ENCODE measurements at places on chromosomes 7 and 10.

DNA sequence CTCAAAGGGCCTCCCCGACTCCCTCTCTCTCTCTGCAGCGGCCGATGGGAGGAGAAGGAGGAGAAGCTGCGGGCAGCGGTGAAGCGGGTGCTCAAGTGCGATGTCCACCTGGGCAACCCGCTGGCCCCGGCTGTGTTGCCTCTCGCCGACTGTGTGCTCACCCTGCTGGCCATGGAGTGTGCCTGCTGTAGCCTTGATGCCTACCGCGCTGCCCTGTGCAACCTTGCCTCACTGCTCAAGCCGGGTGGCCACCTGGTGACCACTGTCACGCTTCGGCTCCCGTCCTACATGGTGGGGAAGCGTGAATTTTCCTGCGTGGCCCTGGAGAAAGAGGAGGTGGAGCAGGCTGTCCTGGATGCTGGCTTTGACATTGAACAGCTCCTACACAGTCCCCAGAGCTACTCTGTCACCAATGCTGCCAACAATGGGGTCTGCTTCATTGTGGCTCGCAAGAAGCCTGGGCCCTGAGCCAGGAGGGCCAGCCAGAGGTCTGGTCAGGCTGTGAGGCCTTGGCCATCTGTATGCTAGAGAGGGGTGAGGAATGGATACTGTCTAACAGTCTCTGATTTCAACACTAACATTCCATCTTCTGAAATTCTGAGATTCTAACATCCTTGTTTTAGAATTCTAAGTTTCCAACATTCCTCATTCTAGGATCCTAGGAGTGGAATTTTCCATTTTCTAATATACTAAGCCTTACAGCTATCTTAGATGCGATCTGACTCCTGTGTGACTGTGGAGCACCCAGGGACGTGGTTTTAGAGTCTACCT, 3.6 kb downstream of the INMT start:
- DNase-seq: no peak

DNA sequence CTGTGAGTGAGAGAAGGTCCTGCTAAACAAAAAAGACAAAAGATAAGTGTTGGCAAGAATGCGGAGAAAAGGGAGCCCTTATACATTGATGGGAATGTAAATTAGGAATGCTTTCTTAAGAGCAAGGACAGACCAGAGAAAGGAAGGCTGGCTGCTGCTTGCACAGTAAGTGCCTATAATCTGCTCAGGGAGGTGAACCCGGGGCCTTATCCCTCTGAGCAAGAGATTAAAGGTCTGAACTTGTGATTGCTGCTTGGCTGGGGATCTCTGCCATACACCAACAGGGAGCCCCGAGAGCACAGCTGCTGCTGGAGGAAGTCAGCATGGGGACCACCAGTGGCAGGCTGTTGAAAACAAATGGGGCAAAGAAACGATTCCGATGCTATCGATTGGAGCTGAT, 32.0 kb upstream of the CRTAC1 start:
- DNase-seq: no peak

DNA sequence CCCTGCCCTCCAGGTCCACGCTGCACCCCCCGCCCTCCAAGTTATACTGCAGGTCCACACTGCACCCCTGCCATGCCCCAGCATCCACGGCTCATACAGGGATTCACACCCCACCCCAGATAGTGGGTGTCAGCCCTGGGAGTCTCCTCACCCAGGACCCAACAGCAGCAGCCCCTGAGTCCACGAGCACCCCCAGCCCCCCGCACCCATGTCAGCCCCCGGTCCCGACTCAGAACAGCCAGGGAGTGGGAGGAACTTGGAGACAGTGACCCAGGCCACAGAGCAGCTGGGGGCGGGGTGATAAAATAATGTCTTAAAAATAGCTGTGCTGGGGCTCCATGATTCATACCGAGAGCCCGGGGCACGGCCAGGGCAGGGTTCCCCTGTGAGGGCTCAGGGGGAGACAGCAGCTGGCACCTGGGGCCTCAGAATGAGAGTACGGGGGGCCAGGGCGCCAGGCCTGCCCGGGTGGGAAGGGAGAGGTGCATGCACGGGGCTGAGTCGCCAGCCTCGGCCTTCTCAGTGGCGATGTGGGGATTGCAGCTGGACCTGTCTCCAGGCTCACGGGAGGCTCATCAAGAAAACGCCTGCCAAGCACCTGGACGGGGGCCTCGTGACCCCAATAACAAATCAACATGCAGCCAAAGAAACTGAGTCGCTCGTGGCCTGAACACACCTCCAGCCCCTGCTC, 29.8 kb downstream of the ADAP1 start:
- DNase-seq: no peak

DNA sequence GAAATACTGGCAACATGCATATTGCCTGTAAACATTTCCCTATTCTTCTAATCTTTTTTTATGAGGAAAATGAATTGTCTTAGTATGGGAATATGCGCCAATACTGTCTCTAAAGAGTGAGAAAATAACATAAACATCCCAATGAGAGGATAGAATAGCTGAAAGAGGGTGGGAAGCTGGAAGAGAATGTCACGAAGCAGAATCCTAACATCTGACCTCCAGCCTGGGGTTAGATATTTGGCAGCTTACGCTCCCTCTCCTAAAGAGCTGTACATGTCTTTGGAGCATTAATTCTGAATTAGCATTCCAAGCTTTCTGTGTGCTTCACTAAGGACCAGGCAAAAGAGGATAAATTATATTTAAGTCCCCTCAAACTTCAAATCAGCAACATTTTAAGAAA, 31.6 kb upstream of the SLC16A12 start:
- no peak for DNase-seq

DNA sequence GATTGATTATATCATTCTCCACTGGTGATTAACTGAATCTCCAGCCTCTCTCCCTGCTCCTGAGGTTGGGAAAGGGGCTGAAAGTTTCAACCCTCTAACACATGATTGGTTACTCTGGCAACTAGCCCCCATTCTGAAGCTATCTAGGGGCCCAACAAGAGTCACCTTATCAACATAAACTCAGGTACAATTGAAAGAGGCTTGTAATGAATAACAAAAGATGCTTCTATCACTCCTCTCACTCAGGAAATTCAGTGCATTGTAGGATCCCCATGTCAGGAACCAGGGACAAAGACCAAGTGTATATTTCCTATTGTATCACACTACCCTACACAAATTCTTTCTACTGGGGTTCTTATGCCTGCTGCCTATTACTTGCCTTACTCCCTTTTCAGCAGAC, 123.9 kb upstream of the SLC13A1 start:
- DNase-seq: no peak
